ENCODE measurements at places on chromosomes 7 and 10.

DNA sequence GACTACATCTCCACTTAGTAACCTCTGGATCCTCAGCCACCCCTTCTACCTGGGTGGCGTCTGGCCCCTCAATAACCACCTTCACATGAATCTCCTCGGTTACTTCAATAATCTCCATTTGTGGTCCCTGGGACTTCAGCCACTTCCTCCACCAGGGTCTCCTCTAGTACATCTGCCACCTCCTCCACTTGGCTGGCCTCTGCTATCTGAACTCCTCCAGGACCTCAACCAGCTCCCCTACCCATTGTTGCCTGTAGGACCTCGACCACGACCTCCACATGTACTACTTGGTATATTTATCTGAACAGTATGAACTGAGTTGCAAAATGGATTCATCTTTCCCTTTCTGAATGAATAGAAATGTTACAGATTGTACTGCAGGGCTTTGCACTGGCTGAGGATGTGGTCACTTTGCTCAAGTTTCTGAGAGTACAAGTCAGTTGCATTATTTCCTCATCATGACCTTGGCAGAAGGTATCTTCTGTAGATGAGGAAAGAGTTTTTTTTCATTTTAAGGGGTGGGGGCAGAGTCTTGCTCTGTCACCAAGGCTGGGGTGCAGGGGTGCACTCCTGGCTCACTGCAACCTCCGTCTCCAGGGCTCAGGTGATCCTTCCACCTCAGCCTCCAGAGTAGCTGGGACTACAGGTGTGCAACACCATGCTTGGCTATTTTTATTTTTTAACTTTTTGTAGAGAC, 36.0 kb downstream of the MAT1A start:
- DNase-seq, result no peak

GRCh38 chr7:22860784-22861482, 38.3 kb upstream of the TOMM7 start:
- DNase-seq, result peak; percentile 55

DNA sequence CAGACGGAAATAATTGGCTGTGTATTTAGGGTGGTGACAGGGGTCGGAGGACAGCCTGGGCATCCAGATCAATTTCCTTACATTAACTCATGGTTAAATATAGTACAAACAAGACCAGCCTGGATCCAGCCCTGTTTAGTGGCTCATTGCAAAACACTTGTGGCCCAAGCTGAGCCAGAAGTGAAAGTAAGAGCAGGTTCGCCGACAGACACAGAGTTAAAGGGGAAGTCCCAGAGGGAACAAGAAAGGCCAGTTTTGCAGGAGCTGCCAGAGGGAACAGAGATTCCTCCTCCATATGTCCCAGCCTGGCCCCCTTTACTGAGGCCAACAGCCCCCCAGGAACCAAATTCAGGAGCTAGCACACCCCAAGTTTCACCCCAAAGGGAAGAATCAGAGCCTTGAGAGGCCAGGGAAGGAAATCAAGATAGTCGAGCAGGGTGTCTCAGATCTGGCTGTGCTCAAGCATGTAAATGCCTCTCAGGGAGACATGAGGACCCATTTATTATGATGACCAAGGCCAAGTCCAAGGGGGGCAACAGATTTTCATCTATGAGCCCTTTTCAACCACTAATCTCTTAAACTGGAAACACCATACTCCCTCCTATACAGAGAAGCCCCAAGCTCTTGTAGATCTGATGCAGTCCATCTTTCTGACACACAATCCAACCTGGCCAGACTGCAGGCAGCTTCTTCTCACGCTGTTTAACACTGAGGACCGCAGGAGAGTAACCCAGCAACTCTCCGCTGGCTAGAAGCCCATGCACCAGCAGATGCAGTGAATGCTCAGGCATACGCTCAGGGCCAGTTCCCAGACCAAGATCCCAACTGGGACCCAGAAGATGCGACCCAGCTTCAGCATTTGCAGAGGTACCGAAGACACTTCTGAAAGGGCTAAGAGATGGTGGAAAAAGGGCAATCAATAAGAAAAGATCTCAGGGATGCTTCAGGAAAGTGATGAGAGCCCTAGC, 15.9 kb upstream of the ADCK2 start:
- peak; percentile 74 for DNase-seq

- DNase-seq, result no peak
These were observed 127.9 kb downstream of the NRF1 start for GRCh38 chr7:129739427-129739826.

DNA sequence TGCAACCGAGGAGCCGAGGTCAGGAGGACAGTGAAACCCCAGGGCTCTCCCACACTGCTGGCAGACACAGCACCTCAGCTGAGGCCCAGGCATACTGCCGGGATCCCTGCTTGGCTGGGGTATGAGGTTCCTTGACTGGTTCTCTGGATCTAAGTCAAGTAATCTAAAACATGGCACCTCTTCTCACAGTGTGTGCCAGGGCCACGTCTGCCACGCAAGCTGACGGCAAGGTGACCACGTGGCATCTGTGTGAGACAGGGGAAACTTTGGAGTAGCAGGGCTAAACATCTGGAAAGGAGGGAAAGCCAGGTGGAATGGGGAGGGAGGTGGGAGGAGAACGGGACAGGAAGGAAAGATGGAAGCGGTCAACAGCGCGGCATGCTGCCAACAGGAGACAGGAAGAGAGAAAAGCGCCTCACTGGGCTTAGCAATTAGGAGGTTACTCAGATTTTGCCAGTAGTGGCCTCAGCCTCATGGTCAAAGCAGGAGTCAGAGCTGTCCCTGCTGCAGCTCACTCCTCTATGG, 103.7 kb downstream of the CXCL12 start:
- DNase-seq, result no peak

All from ACHN (cell line).